ENCODE measurements at places on chromosomes 4 and X.

DNA sequence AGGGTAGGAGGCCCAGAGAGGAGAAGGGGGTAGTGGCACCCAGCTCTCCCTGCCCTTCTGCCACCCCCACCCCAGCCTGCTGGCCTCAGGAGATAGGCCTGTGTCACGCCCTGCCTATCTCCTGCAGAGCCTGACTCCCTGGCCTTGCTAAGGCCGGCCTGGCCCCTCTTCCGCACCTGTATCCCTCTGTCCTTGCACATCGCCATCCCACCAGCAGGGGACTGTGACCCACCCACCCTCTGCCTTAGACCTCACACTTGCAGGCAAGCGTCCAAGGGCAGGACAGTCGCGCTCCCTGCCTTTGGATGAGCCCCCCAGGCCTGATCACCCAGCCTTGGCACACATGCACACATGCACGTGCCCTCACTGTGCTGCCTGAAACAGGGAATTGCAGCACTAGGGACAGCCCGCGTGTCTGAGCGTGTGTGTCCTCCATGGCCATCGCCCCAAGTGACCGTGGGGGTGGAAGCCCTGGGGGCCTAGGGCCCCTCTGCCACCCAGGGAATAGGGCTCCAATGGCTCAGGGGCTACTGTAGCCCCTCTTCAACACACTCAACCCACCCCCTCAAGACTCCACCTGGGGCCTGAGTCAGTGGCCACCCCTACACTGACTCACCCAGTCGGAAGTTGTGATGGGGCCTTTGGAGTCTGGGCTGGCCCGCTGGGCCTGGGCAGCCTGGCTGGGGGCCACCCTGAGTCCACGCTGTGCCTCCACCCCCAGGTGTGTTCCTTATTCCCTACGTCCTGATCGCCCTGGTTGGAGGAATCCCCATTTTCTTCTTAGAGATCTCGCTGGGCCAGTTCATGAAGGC, 2.1 kb downstream of the SLC6A8 start:
- DNase-seq = no peak

DNA sequence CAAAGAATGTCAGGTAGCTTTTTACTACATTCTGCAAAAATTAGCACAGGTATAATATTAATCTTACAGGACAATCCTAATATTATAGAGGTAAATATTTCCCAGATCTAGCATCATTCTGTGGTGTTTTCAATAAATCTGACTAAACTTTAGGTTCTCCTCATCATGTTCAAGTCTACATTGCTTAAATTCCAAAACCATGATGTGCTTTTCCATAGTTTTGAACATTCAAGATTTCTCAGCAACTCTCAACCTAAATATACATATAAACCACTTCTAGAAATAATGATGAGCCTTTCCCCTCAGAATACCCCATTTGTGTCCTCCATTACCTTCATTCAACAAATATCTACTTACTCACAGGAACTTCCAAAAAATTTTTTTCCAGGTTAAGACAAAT, 23.1 kb downstream of the EIF4E start:
- DNase-seq = no peak

DNA sequence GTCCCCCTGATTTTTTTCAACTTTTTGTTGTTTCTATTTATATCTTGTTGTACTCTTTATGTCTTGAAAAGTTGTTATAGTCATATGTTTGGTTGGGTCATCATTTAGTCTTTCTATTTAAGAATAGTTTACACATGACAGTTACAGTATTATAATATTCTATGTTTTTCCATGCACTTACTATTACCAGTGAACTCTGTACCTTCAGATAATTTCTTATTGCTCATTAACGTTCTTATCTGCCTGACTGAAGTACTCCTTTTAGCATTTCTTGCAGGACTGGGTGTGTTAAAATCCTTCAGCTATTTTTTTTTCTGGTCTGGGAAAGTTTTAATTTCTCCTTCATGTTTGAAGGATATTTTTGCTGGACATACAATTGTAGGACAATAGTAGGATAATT, 157.7 kb upstream of the DIPK2B start:
- DNase-seq = no peak

- DNase-seq = peak; percentile 93
Observed at GRCh38 chr4:56410247-56411062, 23.2 kb upstream of the AASDH start.

DNA sequence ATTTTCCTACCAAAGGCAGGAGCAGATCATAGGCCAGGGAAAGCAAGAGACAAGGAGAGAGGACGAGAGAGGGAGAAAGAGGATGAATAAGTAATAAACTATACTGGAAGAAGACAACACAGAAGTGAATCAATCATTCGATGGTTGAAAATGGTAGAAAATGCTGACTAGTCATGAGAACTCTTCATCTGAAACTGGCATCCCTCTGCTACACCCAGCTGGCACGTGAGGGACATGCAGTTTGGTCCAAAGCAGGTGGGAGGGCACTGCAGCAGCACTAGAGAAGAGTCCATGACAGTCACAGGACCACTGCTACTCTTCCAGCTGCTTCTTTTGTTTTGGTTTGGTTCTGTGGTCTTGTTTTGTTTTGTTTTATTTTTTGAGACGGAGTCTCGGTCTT, 74.1 kb downstream of the AFAP1 start:
- peak; percentile 46 for DNase-seq

GRCh38 chrX:55648434-55648833, 25.2 kb downstream of the FOXR2 start:
- DNase-seq = no peak
